Heart left ventricle (tissue), 16 donors: ENCODE measurements at places on chromosomes 2 and 18.

DNA sequence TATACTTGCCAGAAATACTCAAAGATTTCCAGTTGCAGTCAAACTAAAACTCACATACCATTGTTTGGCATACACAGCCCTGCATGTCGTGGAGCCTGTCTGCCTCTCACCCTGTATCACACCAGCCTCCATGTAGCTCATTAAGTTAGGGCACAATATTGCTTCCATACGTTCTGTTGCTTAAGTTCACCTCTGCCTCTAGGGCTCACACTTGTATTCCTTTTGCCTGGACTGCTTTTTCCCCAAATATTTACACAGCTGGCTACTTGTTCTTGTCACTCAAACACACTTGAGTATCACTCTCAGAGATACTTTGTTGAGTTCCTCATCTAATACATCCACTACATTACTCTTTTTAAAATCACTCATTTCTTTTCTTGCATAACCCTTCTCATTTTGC, 83.1 kb downstream of the PTH2R start:
- no peak for DNase-seq

- no peak for DNase-seq
Measured at GRCh38 chr2:152383702-152384101, 48.7 kb downstream of the FMNL2 start.

- no peak for DNase-seq
Measured at GRCh38 chr18:74806700-74807416, 209.2 kb downstream of the ZNF407 start.

GRCh38 chr2:150885236-150885635, 376.4 kb downstream of the RBM43 start:
- DNase-seq = no peak

DNA sequence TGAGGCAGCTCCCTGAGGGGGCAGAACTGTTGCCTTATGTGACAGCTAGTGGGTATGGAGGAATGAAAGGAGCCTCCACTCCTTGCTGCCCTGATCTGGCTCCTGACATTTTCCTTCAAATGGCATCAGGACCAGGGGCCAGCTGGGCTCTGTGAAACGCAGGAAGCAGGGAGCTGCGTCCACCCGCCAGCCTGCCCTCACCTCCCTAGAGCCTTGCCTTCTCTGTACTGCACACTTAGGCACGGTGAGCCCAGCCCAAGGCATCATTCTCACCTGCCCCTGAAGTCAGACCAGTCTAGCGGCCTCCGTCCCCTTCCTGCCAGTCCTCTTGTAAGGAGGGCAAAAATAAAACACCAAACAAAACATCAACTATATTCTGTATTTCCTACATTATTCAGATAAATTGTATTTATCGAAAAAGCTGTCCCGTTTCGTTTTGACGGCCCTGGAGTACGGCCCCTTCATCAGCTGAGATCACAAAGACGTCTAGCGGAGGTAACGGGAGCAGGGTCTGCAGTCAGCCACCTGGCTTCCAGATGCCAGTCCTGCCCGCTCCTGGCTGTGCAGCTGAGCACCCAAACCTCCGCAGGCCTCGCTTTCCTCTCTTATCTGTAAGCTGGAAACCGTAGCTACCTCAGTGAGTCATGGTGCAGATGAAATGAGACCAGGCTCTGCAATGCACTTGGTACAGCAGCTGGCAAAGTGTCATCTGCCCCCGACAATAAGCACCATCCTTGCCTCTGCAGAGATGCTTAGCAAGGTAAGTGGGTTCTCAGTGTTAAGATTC, 6.9 kb upstream of the CTDP1 start:
- no peak for DNase-seq

DNA sequence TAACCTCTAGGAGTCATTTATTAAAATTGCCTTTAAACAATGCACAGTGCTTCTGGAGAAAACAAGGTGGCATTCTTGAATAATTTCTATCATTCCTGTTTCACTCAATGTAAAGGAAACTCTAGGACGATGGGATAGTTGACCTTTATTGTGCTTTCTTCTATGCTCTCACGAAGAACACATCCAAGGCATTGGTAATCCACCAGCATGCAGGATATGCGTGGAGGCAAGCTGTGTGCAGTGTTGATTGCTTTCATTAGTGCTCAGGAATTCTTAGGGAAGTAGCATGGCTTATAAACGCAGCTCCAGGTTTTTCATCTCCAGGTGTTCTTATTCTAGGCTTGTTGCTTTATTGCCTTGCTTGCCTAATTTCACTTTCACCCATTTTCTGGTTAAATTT, 58.4 kb upstream of the CAVIN2 start:
- no peak for DNase-seq

DNA sequence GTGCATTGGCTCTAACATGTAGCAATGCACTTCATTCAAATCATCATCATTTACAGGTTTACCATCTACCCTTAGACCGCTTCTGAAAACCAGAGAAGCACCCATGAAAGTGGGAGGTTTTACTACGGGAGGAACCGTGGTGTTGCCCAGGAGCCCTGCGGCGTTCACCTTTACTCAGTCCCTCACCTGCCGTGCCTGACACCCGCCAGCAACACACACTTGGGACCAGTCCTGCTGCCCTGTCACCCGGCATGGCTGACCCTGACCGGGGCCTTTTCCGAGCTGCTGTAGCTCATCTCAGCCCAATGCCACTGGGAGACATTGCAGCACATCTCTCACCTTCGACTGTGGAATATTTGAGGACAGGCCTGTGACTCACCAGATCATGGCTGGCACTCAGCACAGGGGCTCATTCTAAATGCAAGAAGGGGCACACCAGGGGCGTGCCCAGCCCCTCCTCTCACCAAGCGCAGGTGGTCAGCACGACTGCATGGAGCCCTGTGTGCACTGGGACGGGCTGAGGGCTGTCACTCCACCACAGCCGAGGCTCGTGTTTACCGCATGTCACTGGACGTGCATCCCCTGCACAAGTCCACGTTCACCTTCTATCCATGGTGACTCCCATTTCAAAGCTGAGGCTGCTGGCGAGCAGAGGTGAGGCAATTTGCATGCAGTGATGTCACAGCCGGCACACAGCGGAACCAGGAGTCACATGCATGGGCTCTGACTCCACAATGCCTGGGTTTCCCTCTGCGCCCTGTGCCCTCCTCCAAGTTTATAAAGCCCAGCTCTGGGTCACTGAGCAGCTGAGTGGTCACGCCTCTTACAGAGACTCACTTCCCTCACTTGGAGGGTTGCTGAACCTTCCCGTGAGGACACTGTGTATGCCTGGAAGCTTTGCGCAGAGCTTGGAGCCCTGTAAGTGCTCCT, 76.7 kb upstream of the SNTG2 start:
- no peak for DNase-seq

DNA sequence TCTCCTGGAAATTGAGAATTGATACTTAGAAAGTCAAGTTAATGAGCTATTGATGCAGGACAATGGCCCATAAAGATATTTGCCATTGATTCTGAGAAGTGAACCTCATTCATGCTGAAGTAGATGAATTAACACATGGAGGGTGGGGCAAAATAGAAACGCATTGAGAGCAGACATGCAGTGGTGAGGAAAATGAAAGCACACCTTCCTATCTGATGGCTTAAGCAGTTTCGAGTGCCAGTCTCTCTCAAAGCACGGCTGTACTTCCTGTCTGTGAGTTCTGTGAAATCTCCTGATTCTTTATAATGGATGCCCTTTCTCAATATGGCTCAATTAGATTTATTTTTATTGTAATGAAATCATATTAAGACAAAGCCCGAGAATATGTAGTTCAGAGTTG, 247.0 kb downstream of the TMX3 start:
- no peak for DNase-seq

DNA sequence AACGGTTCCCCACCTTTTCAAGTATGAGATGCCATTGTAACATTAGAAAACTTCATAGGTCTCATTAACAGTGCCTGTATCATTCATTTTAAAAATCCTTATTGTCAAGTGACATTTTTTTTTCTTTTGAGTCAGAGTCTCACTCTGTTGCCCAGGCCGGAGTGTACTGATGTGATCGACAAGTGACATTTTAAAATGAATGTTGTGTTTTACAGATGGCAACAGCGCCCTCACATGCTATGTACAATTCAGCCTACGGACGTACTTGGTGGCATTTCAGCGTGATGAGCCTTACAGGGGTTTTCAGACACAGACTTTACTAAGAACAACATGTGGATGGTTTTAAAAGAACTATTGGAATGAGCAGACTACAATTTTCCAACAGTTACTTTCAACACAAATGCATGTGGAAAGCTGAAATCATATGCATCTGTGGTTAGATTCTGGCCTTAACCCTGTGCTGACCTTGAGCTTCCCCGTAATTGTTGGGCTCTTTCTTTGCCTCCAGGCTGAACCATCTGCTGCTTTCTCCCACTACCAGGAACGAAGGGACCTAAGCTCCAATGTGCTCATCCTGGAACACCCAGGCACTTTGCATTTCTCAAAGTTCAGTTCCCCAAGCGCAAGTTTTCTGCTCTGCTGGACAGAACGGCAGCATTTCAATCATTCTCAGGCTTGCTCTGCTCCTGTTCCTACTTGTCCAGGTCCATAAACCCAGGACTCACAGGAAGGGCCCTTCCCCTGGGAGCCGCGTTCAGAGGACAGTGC, 119.9 kb upstream of the NDUFV2 start:
- no peak for DNase-seq

GRCh38 chr18:54223568-54224241, 764 bp downstream of the MBD2 start:
- peak; percentile 56 for DNase-seq

GRCh38 chr18:43277164-43277600, at the start of gene SYT4:
Gene SYT4 (minus strand): TSS chr18:43277490. CDS start chr18:43277281, 209 bp downstream.
- no peak for DNase-seq

DNA sequence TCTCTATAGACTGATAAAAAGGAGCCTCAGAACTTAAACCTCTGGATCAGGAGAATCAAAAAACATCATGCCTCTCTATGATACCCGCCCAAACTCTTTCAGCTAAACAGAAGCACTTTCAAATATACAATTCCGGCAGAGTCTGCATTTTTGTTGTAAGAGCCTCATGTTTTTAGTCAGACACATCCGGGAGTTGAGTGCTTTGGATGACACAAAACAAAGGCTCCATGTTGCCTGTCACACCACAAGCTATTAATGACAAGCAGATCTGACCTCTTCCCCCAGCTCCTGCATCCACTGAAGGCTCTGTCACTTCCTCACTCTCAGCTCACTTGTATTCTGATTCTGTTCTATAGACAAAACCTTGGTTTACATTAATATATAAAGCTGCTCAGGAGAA, 33.2 kb downstream of the SLC38A11 start:
- no peak for DNase-seq

DNA sequence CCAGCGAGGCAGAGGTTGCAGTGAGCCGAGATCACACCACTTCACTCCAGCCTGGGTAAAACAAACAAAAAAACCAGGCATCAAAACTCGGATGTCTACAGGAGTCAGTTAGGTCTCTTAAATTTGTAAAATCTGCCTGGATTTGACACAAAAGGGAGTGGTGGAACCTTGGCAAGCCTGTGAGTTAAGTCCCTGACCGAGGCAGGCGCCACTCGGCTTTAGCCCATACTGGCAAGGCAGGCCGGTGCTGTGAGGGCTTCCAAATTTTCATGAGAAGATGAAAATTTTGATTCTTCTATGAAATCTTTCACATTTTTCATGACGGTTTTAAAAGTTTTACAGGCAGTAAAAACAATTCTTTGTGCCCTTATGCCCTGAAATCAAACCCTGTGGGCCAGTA, 165.8 kb downstream of the FMNL2 start:
- no peak for DNase-seq

GRCh38 chr2:70979180-70979488, 704 bp downstream of the ANKRD53 start:
- DNase-seq = no peak

- no peak for DNase-seq
Measured at GRCh38 chr2:168008646-168009195, 238.7 kb downstream of the STK39 start.

GRCh38 chr18:77168811-77169311, 36.3 kb upstream of the MBP start:
- no peak for DNase-seq

DNA sequence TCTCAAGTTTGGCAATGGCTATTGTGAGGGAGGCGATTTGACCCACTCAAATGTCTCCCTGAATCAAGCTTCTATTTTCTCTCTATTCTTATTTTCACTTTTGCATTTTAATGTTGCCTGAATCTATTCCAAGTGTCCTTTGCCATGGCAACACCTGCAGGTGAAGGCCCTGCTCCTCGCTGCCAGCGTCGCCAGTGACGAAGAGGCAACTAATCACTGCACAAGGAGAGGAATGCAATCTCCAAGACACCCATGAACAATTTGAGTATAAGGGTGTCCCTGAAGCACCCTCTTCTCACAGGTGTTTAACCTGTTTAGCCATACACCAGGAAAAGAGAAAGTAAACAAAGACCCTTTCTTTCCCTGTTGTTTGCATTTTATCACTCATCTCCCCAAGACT, 165.6 kb upstream of the VRK2 start:
- no peak for DNase-seq
